Germinal center (tissue), 1 donor: ENCODE measurements at places on chromosomes 7 and 10.

- DNase-seq = no peak
Observed at GRCh38 chr10:43211431-43212042, 55.3 kb downstream of the RASGEF1A start.

GRCh38 chr7:55234408-55234807, 130.7 kb upstream of the LANCL2 start:
- DNase-seq = no peak

DNA sequence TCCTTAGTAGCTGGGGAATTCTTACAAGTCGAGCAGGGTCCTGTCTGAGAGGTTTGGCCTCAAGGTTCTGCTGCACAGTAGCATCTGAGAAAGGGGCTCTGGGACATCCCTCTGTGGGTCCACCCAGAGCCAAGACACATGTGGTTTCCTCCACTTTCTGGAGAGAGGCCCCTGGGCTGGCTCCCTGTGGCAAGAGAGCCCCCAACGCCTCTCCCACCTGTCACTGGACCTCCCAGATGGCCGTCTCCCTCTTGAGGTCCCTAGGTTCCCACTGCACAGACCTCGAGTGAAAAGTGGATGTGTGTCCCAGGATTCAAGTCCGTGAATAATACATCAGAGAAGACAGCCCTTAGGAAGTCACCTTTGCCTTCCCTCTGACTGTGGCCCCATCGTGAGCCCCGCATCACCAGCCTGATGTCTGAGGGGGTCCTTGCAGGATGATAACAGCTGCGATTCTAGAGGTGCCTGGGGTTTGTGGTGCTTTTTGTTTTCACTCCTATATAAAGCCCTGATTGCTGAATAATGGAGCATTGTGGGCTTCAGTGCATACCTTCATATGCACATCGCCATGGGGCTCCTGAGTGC, 319.0 kb downstream of the GLRX3 start:
- no peak for DNase-seq

GRCh38 chr7:128458956-128459355, 3.3 kb downstream of the HILPDA start:
- DNase-seq = no peak

DNA sequence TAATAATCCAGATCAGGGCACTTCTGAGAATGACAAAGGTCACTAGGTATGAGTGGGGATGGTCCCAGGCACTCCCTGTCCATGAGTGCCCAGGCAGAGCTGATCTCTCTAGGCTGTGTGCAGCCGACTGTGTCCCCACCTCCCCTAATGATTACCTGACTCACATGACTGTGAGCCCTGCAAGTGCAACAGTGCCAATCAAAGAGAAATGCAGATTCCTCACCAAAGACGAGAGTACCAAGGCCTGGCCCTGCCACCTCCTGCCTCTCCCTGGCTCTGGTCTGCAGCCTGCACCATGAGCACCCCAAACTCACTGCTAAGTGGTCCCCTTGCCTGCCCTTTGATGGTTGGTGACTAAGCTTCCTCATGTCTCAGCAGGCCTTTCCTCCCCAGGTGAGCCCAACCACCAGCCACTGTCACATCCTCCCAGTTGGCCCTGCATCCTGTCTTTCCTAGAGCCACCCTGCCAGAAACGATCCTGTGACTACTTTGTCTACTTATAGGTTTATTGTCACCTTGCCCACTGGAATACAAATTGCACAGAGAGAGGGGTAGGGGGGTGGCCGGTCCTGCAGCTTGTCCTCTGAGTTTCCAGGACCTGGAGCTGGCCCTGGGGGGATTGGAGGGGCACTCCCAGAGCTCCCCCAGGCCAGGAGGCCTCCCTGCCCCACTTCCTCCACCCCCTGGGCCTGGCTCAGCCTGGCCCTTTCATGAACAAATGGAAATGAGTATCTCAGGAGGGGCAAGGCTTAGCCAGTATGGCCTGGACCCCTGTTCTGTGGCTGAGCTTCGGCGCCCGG, 22.4 kb upstream of the GDF10 start:
- no peak for DNase-seq

- no peak for DNase-seq
Observed at GRCh38 chr10:130194991-130195645, 58.9 kb downstream of the GLRX3 start.

DNA sequence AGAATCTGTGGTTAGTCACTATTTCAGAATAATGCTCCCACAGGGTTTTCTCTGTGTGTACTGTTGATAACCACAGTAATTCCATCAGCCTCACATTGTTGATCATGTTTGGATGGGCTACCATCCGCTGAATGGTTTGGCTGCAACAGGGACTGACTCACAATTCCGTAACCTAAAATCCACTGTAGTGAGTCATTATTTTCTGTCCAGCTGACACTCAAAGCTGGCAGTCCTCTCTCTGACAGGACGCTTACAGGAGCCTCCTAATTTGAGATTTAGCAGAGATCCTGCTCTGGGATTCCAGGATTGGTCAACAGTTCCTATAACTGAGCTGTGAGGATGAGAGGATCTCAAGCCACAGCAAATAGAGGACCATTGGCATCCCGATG, 32.7 kb downstream of the VWA2 start:
- no peak for DNase-seq

DNA sequence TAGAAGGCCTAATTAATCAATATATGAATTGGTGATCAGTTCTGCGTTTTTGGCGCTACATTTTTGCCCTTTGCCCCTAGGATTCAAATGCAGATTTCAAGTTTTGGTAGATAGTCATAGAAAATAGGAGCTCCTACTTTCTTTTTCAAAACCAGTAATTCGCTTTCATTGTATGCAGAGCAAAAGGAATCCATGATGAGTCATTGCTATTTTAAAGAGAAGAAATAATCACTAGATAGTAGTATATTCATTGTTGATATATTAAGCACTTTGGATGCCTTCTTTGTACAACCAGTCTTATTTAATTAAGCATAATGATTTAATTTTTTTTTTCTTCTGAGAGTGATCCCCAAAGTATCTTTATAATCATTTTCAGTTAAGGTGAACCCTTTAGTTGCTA, 50.3 kb downstream of the CSTF2T start:
- no peak for DNase-seq

GRCh38 chr7:82443547-82444219, at the start of gene CACNA2D1:
Gene CACNA2D1, minus strand, starts transcription at chr7:82443777.
- peak; percentile 12 for DNase-seq

DNA sequence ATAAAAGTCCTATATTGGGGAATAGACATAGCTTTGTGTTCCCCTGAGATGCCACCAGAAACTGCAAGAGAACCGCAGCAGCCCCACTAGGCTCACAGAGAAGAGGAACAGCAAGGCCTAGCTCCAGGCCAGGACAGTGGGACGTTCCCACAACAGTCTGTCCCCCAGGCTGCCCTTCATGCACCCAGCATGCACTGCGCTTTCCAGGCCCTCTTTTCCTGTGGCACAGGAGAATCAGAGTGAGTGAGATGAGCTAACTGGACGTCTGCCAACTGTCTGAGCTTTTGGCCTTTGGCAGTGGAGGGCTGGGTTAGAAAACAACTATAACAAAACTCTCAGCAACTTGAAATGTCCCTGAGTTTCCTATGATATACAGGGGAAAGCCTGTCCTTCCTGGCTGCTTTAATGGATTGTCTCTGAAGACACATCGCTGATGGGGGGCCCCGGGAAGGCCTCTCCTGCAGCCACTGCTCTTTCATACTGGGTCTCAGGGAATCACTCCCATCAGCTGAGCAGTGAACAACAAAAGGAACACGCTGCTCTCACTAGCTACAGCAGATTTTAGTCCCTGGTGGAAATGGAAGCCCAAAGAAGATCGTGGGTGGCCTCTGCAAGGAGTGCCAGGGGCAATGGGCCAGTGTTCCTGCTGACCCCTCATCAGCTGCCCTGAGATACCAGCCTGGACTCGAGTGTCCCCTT, 53.5 kb downstream of the PODXL start:
- DNase-seq = no peak

DNA sequence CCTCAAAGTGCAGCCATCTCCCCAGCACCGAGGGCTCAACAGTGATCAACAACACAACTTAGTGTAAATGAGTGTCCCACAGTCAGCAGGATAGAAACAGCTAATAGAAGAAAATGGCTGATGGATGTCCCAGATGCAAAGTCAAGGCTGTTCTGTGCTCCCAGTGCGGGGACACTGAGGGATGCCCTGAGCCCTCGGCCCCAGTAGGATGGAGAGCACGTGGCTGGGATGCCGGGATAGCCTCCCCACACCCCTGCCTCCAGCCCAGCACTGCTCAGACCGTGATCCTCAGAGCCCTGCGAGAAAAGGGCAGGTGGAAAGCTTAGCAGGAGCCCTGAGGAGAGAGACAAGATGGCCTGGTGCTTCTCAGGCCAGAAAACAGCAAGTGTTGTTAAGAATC, 243.9 kb upstream of the TCERG1L start:
- DNase-seq = no peak

DNA sequence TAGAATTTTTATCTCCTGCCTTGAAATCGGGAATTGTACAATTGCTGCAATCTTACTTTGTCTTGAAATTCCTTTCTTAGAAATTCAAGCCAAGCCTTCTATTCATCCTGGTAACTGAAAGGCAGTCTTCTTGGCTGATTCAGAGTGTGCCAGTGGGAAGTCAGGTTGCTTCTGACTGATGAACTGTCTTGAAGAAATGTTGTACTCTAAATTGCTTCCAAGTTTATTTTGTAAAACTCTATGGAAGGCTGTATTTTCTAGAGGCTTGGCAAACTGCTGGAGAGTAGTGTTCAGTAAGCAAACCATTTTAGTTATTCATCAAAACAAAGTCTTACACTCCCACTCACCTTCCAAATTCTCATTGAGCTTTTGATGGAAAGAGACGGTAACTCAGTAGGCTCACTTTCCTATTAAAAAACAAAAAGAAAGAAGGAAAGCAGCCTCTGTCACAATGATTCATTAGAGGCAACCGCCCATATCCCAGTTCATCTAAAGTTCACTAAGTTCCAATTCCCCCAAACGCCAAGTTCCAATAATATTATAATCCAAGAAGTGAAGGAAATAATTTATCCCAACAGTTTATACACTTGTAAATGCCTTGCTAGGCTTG, 187.9 kb upstream of the MALRD1 start:
- DNase-seq = no peak

GRCh38 chr7:23426876-23427275, 43.4 kb downstream of the IGF2BP3 start:
- no peak for DNase-seq

GRCh38 chr7:108345710-108346336, 110.4 kb downstream of the NRCAM start:
- no peak for DNase-seq

- DNase-seq = no peak
Observed at GRCh38 chr10:130438861-130439260, 302.7 kb downstream of the GLRX3 start.

DNA sequence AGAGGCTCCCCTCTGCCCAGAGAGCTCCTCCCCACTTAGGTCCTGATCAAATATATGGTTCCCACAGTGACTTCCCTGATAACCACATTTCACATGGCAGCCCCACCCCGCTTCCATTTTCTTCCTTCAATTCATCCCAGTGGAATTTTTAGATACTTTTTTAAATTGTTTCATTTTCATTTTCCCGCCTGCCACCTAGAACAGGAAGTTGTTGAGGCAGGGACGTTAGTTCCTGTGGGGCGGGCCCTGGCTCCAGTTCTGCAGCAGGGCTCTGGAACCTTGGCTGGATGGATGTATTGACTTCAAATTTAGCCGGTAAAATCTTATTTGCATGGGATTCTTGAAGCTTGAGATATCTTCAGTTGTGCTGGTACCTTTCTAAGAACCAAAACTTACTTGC, 226.6 kb downstream of the PAXIP1 start:
- DNase-seq = no peak

- no peak for DNase-seq
Observed at GRCh38 chr10:66837990-66838389, 87.8 kb upstream of the LRRTM3 start.

- DNase-seq = peak; percentile 49
Observed at GRCh38 chr10:74976565-74976964, 134.9 kb upstream of the SAMD8 start.

DNA sequence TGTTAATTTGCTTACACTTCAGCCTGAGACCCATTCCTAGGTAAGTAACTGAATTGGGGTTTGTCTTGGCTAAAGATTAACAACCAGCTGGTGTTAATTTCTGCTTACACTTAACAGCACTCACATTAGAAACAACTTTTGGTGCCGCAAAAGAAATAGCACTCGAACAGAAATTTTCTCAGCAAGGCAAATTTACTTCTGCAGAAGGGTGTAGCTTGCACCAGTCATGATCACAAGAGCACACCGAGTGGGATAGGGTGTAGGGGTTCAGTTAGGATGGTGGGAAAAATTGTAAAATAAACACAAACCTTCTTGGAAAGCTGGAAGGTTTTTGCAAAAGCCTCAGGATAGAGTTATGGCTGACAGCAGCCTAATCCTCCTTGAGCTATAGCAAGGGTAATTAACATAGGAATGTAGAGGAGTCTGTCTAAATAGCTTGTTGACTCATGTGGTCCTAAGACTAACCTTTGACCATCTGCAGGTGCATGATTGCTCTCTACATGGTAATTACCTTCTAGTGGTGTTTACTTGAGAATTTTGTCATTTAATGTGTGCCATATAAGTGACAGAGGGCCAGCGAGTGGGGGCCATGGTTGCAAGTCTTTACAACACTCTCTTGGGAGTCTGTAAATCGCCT, 67.8 kb upstream of the CDK13 start:
- DNase-seq = no peak

- DNase-seq = no peak
Observed at GRCh38 chr10:43728425-43728824, 79.7 kb upstream of the ZNF32 start.

DNA sequence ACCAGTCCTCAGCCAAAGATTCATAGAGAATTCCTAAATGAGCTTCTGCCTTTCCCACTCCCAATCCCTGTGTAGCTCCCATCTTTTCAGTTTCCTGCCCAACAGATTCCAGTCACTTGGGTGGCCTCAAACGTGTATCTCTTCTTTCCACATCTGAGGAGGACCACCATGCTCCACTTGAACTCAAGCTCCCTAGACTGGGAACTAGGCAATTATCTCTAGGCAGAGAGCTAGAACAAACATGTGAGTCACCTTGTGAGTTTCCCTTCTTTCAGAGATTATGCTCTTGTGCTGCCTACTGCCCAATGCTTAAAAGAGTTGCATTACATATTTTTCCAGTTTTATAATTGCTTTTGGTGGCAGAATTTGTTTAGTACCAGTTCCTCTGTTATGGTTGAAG, 178.0 kb downstream of the MDFIC start:
- no peak for DNase-seq
